Kidney glomerular epithelial cell (primary cell): ENCODE measurements at places on chromosomes 4 and X.

DNA sequence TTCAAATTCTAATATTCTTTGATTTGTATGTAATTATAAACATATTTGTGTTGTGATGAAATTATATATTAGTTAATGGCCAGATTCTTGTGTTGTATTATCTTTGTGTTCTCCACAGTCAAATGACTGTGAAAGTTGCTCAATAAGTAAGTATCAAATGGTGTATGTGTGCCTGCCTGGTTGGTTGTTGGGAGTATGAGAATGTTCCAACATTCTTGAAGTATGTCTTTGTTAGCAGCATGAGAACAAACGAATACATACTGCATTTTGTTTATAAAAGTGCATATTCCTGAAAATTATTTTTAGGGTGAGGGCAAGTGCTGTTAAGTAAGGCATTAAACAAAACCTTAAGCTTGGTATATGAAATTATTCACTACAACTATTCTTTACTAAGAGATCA is 16.2 kb downstream of the ARHGEF38 start:
- DNase-seq = no peak

DNA sequence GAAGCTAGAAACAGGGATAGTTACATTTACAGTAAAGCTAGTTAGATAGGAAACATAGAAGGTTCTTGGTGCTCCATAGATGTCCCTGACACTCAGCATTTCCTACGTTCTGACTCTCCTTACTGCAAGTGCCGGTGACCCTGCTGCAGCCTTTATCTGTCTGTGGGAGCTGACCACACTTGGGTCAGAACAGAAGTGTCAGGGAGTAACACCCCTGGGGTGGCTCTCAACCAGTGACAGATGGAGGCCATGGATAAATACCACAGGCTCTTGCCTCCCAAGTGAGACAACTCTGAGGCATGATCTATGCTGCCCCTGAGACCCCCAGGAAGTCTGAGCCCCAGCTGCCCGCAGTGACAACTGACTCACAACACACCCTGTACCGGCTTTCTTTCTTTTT is 69.8 kb downstream of the ANXA3 start:
- no peak for DNase-seq

DNA sequence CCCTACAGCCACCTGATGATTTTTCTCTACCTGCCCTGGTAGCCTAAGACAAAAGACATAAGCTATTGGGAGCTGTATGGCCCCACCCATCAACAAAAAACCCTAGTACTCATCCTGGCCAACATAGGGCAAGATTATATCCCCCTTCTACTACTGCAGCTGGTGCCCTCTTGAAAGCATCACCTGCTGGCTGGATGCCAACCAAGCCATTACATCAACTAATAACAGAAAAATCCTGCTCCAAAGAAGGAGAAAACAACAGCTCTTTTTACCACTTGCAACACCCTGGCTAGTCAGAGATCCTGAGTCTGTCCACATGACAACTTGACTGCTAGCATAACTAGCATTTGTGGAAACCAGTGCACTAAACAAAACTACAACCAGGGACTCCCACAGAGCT is 43.6 kb upstream of the UPRT start:
- no peak for DNase-seq

GRCh38 chrX:54089191-54089590 is 44.9 kb upstream of the PHF8 start:
- no peak for DNase-seq

DNA sequence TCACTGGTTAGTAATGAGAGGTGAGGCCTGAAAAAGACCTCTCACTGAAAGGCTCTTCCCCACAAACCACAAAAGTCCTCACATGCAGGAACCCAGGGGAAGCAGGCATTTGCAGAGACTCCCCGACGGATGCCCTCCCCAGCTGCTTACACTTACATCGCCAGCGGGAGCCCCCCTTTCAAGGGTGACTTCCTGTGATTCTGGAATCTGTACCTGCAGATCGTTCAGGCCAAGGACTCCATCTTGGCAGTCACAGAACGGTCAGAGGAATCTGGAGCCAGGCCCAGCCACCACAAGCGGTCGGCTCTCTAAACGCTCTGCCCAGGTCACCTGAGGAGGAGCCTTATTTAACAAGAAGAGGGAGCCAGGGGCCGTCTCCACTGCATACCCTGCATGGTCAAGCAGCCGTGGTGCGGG is 71.3 kb upstream of the STS start:
- DNase-seq = no peak

- DNase-seq = no peak
These were observed 13.1 kb downstream of the PDGFC start for GRCh38 chr4:156958276-156959074.

GRCh38 chrX:84223261-84223660 is 35.3 kb upstream of the RPS6KA6 start:
- no peak for DNase-seq

GRCh38 chr4:85681221-85681657 is 206.3 kb downstream of the ARHGAP24 start:
- peak; percentile 38 for DNase-seq

GRCh38 chr4:6808259-6808658 is 25.7 kb downstream of the KIAA0232 start:
- no peak for DNase-seq

- no peak for DNase-seq
These were observed 508.7 kb upstream of the FMR1 start for GRCh38 chrX:147403040-147403439.

DNA sequence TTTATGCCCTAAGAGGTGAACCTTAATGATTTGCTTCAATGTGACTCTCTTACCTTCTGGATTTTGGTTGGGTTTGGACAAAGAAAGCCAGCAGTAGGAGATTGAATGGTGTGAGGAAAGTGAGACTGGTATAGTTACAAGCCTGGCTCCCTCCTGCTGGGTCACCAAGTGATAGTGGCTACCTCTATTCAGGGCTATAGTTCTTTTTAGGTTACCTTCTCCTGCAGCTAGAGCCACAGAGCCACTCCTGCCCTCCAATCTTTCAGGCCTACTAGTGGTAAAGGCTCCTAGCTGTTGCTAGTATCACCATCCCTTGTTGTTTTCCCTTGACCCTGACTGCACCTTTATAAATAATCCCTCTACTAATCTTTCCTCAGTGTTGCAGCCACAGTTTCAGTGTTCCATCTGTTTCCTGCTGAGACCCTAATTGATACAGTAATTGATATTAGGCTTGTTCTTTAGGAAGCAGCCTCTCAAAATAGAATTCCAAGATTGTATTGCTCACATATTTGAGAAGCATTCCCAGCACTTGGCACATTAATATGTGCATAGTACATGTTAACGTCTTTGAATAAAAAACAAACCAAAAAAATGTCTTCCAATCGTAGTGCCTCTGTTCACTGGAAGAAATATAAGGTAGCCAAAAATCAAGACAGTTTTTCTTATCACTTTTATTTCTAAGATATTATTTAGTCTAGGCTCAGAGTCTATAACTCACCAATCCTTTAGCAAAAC is 82.3 kb downstream of the SRPX start:
- no peak for DNase-seq

DNA sequence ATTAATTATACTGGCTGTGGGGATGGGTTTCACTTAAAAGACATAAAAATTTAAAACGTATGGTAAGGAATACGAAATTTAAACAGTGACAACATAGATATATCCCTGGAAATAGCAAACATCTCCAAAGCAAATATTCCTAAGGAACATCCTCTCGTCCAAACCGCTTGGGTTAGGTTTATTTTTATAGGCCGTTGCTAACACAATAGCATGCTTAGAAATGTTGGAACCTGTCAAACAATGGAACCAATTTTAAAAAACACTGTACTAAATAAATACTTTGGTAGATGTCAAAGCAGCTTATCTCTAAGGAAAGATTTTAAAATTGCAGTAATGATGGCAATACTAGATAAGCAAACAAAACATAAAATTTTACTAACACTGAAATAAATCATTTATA is 45.4 kb downstream of the SEC24D start:
- DNase-seq = no peak

DNA sequence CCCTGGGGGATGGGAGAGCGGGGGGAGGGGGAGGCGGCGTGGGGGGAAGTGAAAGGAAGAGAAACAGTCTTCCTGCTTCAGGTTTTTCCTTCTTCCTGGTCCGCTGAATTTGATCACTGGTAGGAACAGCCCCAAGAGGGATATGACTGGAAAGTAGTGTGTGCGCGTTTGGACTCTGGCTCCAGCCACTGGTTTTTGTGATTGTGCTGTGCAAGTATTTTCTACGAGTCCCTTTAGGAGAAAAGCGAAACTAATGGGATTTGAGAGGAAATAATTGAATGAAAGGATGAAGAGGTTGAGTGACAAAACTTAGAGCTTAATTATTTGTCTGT is 836 bp downstream of the PRRG1 start:
- DNase-seq = no peak

- DNase-seq = no peak
These were observed 105.8 kb upstream of the EGFL6 start for GRCh38 chrX:13463608-13464007.

GRCh38 chr4:52694936-52695335 is 35.8 kb upstream of the USP46 start:
- no peak for DNase-seq

DNA sequence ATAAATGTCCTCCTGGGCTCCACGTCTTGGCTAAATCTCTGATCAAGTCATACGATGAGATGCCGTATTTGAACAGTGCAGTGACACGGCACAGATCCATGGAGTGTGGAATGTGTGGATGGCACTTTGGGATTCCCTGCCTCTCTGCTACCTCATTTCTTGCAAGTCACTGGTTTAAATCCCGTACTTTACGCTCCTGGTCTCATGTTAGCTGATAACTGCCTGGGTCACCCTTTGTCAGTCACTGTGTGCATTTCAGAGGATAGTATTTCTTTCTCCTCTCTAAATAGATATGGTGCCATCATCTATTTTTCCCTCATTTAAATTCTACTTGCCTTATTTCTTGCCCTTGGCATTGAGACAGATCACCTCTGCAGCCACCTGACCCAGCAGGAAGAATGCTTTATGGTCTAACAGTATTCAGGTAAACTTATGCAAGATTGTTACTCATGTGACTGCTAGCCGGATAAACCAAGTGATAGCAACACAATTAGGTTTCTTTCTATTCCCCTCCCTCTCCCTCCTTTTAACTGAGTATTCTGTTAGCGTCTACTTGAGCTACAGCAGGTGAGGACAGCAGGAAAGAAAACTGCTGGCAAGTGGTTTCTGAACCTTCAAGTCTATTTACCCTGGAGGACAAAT is 2.8 kb downstream of the EGF start:
- DNase-seq = no peak
